ENCODE measurements at places on chromosomes 7 and 10.

DNA sequence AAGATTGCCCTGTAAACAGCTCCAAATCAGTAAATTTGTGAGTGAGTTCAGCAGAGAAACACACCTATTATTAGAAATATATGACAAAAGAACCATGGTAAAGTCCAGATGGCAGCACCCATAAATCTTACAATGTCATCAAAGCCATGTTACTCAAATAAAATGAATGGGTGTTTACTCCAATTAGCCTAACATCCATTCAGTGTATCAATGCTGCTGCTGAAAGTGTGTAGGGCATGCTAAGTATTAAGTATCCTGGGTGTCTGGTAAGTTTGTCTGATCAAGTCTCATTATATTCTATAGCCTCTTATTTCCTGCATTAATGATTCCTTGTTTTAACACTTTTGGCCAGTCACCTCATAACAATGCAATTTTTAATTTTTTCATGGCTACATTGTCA, 185.5 kb upstream of the STEAP4 start:
- DNase-seq: no peak
- no peaks in the 10 kb centered on the region for H3K4me1 ChIP-seq
- H3K27ac ChIP-seq: no peak overlapping the region
- H3K36me3 ChIP-seq: no peaks in the 10 kb centered on the region
- no peaks in the 10 kb centered on the region for H3K27me3 ChIP-seq
- no peak overlapping the region for H3K4me3 ChIP-seq

DNA sequence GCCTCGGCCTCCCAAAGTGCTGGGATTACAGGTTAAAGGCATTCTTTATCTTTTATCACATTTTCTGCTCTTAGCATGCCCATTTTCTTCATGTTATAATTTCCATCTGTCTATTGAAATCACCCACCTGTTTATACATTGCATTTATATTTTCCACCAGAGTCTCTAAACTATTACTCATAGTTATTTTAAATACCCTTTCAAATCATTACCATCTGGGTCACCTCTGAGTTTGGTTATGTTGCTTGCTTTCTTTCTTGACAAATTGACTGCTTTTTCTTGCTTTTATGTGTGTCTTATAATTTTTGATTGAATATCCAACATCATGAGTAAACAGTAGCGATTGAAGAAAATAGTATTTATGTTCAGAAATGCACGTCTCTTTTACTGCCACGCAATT, 71.4 kb downstream of the TMEM270 start:
- H3K4me1 ChIP-seq: no peaks in the 10 kb centered on the region
- no peak overlapping the region for H3K27ac ChIP-seq

GRCh38 chr10:114822444-114823076, 980 bp downstream of the FHIP2A start:
- peak overlapping the region; percentile 90 for H3K4me3 ChIP-seq
- no peaks in the 10 kb centered on the region for H3K36me3 ChIP-seq
- H3K4me1 ChIP-seq: no peaks in the 10 kb centered on the region

DNA sequence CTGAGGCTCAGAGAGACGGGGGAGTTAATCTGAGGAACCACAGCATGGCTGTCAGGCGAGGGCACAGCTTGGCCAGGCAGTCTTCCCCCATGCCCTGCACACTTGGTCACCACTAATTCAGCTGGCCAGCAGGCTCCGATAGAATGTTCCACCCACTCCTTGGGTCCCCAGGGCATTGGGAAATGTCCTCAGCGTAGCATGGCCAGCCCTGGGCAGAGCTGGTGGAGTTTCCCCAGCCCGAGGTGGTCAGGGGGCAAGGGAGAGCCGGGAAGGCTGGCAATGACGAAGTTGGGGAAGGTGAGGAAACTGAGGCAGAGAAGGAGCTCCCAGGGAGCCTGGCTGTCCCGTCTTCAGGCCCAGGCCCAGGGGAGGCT, 12.1 kb upstream of the GRIFIN start:
- no peak for DNase-seq
- no peaks in the 10 kb centered on the region for H3K4me1 ChIP-seq
- H3K27ac ChIP-seq: no peak overlapping the region
- no peaks in the 10 kb centered on the region for H3K27me3 ChIP-seq
- H3K36me3 ChIP-seq: no peaks in the 10 kb centered on the region

- no peak for DNase-seq
- no peaks in the 10 kb centered on the region for H3K36me3 ChIP-seq
- H3K27ac ChIP-seq: no peak overlapping the region
- H3K4me1 ChIP-seq: peaks cover 3% of the 10 kb centered on the region
- no peak overlapping the region for H3K4me3 ChIP-seq
- no peaks in the 10 kb centered on the region for H3K27me3 ChIP-seq
Observed at GRCh38 chr10:90062786-90063185, 361.4 kb downstream of the KIF20B start.

- H3K27ac ChIP-seq: peak overlapping the region; percentile 77
- no peaks in the 10 kb centered on the region for H3K36me3 ChIP-seq
- peak overlapping the region; percentile 96 for H3K4me3 ChIP-seq
- H3K27me3 ChIP-seq: no peaks in the 10 kb centered on the region
- peak; percentile 70 for DNase-seq
- peaks cover 37% of the 10 kb centered on the region for H3K4me1 ChIP-seq
Observed at GRCh38 chr10:87093632-87094372, 841 bp downstream of the GLUD1 start.

DNA sequence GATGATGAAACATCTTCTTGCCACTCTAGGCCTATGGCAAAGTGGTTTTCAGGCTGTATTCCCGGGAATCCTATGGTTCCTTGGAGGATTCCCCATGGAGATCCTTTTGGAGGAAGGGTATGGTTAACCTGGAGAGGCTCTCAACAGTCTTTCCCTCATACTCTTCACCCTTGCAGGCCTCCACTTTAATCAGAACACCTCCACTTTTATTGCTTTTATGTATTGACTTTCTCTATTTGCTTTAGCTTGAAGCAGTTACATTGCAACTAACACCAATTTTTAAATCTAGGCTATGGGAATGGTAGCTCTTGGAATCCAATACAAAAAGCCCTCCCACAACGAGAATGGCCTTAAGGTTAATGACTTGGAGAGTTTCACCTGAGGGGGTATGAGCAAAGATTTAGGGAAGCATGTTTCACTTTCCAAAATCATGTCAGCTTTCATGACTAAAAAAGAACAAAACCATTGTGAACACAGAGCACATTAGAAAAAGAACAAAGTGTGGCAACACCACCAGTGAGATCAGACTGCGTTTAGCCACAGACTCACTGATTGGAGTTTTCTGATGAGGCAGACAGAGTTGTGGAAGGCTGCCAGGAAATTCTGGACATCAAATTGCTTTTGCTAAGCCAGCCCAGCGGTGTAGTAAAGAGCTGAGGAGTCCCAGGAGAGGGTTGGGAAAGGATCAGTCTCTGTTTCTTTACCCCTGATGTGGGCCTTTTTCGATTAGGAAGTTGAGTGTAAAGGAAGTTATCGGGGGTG, 130.4 kb upstream of the BMPER start:
- H3K27me3 ChIP-seq: no peaks in the 10 kb centered on the region
- no peaks in the 10 kb centered on the region for H3K4me1 ChIP-seq
- no peak overlapping the region for H3K4me3 ChIP-seq

GRCh38 chr7:152145853-152146466, 120.5 kb downstream of the GALNT11 start:
- peaks cover 3% of the 10 kb centered on the region for H3K36me3 ChIP-seq
- no peaks in the 10 kb centered on the region for H3K4me1 ChIP-seq
- no peak overlapping the region for H3K27ac ChIP-seq
- H3K4me3 ChIP-seq: no peak overlapping the region

DNA sequence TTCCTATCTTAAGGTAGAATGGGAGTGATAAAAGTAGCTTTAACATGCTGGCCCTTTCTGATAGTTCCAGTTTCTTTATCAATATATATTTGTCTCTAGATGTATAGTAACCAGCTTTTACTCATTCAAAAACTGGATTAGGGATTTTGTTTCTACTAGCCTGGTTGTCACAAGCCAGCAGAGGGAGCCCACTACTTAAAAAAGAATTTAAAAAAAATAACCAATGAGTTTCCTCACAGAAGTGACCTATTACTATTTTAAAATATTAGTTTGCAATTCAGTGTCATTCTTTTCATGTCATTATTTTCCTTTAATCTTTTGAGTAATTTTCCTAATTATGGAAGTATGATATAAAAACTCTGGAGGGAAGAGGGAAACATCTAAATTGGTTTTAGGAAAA, 142.1 kb downstream of the PHTF2 start:
- H3K4me3 ChIP-seq: no peak overlapping the region
- peaks cover 10% of the 10 kb centered on the region for H3K4me1 ChIP-seq
- no peaks in the 10 kb centered on the region for H3K27me3 ChIP-seq
- H3K36me3 ChIP-seq: no peaks in the 10 kb centered on the region
- peak; percentile 31 for DNase-seq

GRCh38 chr10:6120691-6121090, 31.9 kb downstream of the RBM17 start:
- DNase-seq: no peak
- H3K4me3 ChIP-seq: no peak overlapping the region
- no peak overlapping the region for H3K27ac ChIP-seq
- no peaks in the 10 kb centered on the region for H3K27me3 ChIP-seq
- no peaks in the 10 kb centered on the region for H3K36me3 ChIP-seq

DNA sequence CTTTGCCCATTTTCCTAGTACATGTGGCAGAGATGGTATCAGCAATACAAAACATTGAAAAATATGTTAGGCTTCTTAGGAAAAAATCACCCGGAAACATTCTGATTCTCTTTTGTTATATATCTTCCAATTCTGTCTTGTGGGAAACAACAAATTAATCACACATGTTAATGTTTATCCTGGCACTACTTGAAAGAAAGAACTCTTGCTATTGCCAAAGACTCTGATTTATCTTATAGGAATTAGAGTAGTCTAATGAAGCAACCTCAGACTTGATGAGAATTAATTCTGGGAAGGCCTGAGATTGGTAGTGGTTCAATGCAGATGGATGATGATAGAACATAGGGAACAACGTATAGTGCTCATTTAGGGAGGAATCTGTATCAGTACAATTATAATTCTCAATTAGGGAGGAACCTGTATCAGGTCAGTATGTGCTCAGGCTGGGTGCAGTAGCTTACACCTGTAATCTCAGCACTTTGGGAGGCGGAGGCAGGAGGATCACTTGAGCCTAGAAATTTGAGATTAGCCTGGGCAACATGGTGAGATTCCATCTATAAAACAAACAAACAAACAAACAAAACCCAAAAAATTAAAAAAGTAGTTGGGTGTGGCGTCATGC, 50.7 kb downstream of the TAS2R16 start:
- H3K27ac ChIP-seq: no peak overlapping the region
- H3K4me1 ChIP-seq: no peaks in the 10 kb centered on the region
- no peaks in the 10 kb centered on the region for H3K36me3 ChIP-seq
- H3K4me3 ChIP-seq: no peak overlapping the region

All from Caco-2 (cell line).